Smooth muscle cell of the coronary artery (primary cell): ENCODE measurements at places on chromosomes 16 and 17. TPM values are rescaled to one million over a fixed set of nuclear protein-coding genes. Genes with fewer than 3 reads are reported as not detected.

ABCC11 gene
- total RNA-seq: 0.08 TPM in 1 of 2 replicates, not detected in the other

RNF227 gene
- total RNA-seq: 0.98 and 1.1 TPM in 2 replicates

TBC1D24 gene
- 12.9 and 17.7 TPM in 2 replicates for total RNA-seq

RRAD gene
- 6.6 and 22.5 TPM in 2 replicates for total RNA-seq

TNK1 gene
- 0.08 and 0.35 TPM in 2 replicates for total RNA-seq
